ENCODE measurements at places on chromosomes 11 and 22. TPM values are rescaled to one million over a fixed set of nuclear protein-coding genes. Genes with fewer than 3 reads are reported as not detected.

The RBMXL2 gene
- total RNA-seq = 0.10 TPM

The SSH3 gene
- total RNA-seq = 13.0 TPM

The ALDH3B1 gene
- total RNA-seq = not detected

The PEX16 gene
- 53.3 TPM for total RNA-seq

The HORMAD2 gene
- not detected for total RNA-seq

The TLCD5 gene
- total RNA-seq = 1.0 TPM

The KLHDC7B gene
- 12.6 TPM for total RNA-seq

The HEPHL1 gene
- not detected for total RNA-seq

The CRYBA4 gene
- total RNA-seq = 0.27 TPM

The VEGFB gene
- total RNA-seq = 57.7 TPM

The SAA1 gene
- total RNA-seq = not detected

Data from T-helper 1 cell treated with Interleukin-12 subunit alpha and Interleukin-12 subunit beta and Interleukin-4 antibody, amounts not matched to agents 30 ng/mL and 1 ng/mL, for 36 hours (primary cell).